ENCODE measurements at places on chromosomes 13 and 19.

GRCh38 chr19:4684312-4685095, 14.4 kb upstream of the MYDGF start:
- no peak for DNase-seq

DNA sequence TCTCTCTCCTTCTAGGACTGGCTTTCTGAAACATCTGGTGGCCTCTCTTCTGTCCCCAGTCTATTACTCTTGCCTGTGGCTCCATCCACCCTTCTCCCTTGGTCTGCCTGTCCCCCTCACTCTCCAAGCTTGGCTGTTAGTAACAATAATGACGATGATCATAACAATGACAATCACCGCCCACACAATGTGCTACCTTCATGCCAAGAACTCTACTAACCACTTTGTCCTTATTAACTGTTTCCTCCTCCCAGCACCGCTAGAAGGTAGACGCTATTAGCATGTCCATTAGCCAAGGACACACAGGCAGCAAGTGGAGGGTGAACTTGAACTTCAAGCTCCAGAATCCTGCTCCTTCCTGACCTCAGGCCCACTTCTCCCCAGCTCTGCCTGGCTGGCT, 2.7 kb downstream of the GYS1 start:
- no peak for DNase-seq

DNA sequence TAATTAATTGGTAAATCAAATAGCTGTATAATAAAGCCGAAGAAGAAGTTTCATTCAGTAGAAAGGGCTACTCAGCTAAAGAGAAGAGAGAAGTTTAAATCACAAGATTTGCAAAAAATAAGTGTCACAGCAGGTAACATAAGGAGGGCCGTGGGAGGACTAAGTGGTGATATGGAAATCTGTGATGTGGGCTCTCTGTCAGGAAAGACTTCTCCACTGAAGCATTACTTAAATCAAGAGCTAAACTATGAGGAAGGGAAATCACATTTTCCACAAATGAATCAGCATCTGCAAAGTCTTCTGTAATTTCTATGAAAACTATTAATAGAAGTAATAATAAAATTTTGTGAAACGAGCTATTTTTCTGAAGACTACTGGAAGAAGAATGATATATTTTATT, 153.8 kb downstream of the PCDH9 start:
- DNase-seq, result peak; percentile 17

DNA sequence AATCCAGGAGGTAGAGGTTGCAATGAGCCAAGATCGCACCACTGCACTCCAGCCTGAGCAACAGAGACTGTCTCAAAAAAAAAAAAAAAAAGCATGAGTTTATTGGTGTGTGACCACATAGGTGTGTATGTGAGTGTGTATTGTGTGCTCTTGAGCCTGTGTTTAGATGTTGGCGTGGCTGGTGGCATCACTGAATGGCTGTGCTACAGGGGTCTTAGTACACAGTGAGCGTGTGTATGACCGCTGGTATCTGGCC, 2.5 kb downstream of the SLC1A5 start:
- no peak for DNase-seq

DNA sequence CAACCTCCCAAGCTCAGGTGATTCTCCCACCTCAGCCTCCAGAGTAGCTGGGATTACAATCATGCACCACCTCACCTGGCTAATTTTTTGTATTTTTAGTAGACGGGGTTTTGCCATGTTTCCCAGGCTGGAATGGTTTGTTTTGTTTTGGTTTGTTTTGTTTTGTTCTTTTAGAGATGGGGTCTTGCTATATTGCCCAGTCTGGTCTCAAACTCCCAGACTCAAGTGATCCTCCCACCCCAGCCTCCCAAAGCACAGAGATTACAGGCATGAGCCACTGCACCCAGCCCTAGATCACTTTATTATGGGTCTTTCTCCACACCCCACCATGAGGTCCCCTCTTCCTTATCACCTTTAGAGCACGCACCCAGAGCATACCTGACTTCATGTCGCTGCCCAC, 8.0 kb upstream of the KRTDAP start:
- DNase-seq, result no peak

GRCh38 chr19:29013325-29013724, 199.6 kb downstream of the UQCRFS1 start:
- DNase-seq, result no peak

DNA sequence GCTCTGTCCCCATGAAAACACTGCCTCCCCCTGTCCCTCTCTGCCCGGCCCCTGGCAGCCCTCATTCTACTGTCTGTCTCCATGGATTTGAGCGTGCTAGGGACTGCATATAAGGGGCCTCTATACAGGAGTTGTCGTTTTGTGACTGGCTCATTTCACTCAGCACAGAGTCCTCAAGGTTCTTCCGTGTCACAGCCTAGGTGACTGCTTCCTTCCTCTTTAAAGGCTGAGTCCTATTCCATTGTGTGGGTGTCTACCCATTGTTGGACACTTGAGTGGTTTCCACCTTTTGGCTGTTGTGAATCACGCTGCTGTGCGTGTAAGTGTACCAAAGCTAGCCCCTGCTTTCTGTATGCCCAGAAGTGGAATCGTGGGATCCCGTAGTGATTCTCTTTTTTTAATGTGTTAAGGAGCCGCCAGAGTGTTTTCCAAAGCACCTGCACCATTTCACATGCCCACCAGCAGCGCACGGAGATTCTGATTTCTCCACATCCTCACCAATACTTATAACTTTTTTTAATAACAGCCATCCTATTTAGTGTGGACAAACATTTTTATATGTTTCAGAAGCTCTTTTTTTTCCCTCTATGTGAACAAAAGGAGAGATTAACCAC, 116.7 kb downstream of the COL4A2 start:
- DNase-seq, result no peak

DNA sequence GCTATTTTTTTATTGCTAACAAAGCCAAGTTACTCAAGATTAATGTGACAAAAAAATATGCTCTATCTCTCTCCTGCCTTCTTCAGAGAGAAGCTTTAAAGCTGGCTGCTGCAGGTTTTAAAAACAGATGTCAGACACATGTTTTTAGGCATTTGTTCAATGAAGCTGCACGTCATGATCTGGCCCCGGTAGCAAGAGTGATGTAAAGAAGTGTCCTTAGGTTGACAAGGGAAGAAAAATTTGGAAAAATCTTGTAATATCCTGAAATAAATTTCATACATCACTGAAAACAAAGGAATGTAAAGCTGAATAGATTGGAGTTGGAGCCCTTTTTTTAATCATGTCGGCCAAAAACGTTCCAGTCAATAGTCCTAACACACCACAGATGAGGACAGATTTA, 531.4 kb upstream of the NBEA start:
- peak; percentile 34 for DNase-seq

DNA sequence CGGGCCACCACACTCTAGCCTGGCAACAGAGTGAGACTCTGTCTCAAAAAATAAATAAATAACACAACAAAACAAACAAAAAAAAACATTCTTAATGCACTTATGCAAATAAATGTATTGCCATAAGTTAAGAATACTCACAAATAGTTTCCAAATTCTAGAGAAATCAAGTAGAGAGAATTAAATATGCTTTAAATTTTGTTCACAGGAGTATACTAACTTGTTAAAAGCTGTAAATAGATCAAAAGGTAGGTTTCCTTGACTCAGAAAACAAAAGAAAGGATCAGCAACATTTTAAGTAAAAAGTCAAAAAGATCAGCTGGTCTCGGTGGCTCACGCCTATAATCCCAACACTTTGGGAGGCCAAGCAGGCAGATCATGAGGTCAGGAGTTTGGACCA, 50.5 kb upstream of the ZNF429 start:
- DNase-seq, result no peak

DNA sequence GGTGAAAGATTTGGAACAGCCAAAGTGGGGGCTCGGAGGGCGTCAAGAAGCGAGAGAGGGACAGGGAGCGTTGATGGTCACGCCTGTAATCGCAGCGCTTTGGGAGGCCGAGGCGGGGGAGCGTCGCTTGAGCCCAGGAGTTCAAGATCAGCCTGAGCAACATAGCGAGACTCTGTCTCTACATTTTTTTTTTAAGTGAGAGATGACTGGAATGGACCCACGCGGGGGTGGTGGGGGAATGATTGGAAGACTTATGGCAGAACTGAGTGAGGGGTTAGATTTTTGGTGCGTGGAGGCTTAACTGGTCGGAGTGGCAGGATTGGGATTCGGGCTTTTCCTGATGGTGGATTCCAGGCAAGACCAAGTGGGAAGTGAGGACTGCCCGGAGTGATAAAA, 725 bp downstream of the PSMD8 start:
- DNase-seq, result no peak

DNA sequence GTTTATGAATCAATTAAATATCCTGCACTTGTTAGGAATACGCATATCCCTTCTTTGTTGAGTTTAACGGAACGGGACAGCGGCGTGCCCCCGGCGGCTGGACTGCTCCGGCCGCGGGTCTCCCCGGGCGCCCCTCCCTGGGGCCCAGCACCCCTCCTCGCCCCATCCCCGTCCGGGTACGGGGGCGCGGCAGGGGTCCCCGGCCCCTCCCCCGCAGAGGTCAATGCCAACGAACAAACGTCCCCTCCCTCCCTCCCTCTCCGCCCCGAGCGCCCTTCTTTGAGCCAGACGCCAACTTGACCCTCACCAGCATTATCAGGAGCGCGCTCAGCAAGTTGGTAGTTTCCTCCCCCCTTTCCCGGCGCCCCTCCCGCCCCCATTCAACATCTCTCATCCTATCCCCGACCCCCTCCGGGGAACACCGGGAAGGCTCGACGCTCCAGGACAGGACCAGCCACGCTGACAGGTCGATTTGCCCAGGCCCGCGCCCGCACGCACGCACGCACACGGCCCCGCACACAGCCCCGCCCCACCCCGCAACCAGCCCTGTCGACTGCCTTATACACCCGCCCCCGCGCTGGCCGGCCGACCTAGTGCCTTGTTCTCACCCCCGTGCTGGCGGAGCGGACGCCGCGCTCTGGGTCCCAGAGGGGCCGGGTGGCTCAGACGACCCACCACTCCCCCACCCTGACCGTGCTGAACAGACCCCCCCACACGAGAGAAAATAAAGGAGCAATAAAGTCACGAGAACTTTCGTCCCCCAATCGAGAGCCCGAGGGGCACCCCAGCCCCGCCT, 5.0 kb downstream of the LYL1 start:
- DNase-seq, result no peak

DNA sequence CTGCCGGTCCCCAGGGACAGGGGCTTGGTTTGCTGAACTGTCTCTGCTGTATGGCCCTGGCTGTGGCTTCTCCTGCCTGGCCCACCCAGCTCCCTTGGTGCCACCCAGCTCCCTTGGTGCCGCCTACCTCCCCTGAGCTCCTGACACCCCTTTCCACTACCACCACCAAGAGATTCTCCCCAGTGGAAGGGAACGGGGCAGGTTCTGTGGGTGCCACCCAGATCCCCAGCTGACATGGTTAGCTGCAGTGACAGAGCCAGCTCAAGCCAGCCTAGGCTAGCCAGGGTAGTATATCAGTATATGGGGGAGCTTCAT, 28.5 kb upstream of the POP4 start:
- no peak for DNase-seq

DNA sequence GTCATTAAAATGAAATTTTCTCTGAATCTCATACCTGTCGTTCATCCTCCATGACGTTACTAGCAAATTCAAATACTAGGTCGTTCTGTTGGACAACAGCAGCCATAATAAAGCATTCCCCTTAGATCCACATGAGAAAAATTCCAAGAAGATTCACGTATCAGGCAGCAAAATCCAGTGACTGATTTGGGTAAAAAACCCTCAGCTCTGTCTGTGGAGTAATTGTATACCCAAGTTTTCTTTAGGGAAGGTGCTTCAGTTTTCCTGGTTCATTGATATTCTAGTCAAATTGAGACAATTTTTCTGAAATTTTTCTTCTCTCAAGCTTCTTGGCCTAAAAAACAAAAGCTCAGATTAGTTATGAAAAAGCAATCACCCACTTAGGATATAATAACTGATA, 37.2 kb downstream of the ELF1 start:
- no peak for DNase-seq

DNA sequence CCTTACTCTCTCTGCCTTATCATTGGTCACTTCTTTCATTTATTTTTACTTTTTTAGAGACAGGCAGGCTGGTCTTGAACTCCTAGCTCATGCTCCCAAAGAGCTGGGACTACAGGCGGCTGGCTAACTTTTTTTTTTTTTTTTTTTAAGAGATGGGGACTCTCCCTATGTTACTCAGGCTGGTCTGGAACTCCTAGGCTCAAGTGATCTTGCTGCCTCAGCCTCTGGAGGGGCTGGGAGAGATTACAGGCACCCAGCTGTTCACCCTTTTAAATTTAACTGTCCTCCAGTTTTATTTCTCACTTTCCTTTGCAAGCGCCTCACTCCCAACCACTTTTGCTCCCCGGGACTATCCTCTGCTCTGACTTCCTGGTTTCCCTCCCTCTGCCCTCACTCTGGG, 5.6 kb upstream of the CLDN10 start:
- no peak for DNase-seq

DNA sequence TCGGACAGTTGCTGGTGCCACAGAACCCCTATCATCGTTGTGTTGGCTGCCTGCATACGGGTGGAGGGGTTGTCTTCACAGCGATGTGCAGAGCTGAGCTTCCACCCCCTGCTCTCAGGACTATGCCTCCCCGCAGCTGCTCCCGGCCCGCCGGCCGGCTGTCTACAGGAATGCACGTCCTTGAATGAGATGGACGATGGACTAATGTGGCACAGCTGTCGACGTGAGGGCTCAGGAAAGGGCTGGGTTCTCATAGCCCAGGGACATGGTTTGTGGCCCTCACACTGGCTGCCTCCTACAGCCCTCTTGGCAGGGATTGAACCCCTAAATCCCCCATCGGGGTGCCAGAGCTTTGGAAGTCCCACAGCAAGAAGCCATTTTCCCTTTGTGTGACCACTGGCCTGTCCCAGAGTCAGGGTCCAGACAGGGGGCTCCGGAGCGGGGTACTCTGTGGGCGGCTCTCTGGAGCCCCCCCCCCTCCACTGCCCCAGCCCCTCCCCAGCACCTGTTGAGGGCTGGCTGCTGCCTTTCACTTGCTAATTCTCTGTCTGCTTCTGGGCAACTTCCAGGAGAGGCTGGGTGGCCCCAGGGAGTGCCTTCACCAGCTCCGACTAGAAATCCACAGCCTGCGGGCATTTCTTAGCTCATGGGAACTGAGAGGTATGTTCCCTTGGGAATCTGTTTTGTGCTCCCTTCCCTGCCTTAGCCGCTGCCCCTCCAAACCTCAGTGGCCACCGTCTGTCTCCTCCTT, 40.2 kb downstream of the TSSK6 start:
- no peak for DNase-seq

DNA sequence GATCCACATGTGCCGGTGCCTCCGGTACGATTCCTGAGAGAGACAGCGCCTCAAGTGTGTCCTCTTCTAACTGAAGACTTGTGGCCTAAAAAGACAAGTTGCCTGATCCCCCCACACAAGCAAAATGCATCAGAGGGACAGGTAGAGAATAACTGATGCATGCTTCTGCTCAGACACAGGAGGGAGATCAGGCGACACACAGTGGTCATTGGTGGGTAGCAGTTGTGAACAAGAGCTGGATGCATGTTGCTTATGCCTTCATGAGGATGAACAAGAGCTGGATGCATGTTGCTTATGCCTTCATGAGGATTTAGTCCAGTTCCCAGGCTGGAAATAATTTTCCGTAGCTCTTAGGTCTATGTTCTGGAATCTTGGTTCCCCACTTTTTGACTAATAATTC, 505.6 kb downstream of the MYO16 start:
- DNase-seq, result no peak
